ENCODE measurements at places on chromosomes 1 and 21.

- no peak for DNase-seq
Observed at GRCh38 chr1:111221633-111222291, 5.8 kb upstream of the CHI3L2 start.

DNA sequence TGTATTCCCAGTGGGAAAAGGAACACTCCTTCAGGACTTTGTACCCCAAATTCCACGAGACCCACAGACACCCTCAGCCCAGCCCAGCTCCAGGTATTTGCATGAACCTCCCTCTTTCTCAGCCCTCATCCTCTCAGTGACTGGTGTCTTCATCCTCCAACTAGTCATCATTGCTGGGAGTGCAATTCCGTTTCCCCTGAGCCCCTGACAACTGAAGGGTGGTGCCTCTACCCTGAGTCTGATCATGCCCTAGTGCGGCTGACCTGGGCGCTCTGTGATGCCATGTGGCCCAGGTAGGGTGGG is 3.8 kb upstream of the ZNF692 start:
- no peak for DNase-seq

- no peak for DNase-seq
Observed at GRCh38 chr1:66383168-66383567, 150.8 kb upstream of the SGIP1 start.

DNA sequence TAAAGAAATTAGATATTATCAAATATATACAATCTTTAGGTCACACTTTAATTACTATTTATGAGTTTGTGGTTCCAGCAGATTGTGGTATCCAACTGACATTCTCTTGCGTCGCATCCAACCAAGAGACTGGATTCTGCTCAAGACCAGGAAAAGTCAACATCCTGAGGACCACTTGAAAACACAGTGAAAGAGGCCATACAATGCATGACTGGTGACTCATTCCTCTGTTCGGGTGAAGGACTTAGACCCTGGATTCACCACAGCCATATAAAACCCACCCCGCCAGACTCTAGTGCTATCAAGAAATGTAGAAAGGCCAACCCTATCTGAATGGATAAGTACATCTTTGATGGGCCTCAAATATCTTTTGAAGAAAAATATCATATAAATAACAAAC is 14.5 kb upstream of the CFHR4 start:
- no peak for DNase-seq

DNA sequence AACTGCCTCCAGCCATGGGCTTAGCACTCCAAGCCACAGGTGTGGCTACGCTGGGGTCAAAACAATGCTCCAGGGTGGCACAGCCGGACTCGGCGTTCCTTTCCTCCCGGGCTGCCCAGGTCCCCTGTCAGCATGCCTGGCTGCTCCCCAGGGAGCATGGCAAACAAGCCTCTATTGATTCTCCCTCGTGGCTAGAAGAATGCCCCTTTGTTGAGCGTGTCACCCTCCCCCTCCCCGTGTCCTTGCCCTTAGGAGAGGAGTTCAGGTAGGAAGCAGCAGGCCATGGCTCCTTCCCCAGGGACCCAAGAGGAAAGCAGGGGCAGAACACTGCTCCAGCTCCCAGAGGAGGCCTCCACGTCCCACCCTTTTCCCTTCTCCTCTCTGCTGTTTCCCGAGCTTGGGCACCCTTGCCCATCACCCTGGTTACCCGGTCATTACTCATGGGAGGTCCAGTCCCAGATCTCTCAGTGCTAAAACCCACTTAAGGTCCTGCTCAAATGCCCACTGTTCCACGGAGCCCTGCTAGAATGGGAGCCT is 57.4 kb upstream of the CITED4 start:
- DNase-seq: no peak

DNA sequence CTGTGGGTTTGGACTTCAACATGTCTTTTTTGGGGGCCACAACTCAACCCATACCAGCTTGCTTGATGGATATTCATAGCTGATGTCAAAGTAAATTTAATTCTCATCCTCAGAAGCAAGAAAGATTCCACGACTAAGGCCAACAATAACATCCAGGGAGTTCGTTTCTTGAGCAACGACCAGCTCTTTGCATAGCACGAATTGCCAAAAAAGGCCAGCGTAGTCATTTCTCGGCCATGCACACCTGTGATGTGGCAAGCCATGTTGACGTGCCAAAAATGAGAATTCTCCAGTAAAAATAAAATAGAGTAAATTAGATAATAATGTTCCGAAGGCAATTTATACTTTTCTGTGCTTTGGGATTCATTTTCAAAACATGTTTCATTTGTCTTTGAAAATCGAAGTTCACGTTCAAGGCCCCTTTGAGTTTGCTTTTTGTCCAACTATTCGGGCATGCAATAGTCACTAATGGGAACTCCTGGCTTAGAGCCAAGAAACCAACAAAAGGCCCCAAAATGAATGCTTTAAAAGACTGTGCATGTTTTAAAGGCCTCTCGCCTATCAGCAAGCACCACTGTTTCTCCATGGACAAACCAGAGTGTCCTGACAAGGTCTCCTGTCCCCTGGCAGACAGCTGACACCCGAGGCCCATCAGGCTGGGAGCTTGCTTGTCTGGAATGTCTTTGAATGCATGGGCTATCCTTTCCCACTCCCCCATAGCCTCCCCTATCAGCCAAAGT is 14.4 kb upstream of the IGSF5 start:
- DNase-seq: no peak

DNA sequence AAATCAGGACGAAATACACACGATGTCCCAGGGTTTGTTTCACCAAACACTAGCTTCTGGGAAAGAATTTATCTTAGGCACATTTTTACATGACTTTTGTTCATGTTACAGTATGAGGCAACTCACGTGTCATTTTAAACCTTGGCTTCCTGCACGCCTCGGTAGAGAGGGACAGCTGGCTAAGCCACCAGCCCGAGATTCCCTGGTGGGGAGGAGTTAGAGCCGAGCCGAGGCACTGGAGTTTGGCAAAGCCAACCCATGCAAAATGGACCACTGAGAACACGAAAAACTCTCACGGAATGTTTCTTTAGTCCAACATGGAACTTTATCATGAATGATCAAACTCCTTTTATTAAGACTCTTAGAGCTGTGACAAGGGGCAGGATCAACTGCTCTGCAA is 240.0 kb downstream of the DYRK1A start:
- no peak for DNase-seq

- no peak for DNase-seq
Observed at GRCh38 chr1:65279070-65279779, 30.1 kb upstream of the DNAJC6 start.

- DNase-seq: no peak
Observed at GRCh38 chr1:169060919-169061639, 45.4 kb upstream of the ATP1B1 start.

DNA sequence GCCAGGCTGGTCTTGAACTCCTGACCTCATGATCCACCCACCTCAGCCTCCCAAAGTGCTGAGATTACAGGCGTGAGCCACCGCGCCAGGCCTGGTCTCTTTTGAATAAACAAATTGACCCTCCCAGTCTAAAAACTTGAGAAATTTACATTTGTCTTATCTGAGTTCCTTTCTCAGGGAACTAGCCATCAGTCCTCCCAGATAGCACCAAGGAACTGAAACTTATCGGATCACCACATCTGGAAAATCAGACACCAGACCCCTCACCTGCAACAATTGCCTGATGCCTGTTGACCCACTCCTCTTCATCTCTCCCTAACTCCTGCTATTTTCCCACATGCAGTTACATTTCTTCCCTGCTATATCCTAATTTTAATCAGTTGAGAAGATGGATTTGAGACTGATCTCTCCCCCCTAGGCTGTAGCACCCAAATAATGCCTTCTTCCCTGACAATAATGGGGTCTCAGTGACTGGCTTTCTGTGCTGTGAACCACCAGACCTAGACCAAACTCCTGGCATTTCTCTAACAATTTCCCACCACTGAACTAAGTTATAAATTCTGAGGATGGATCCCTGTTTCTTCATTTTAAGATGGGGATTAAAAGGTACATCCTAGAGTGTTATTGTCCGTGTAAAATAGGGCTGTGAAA is 951 bp upstream of the CBR1 start:
- DNase-seq: no peak
